ENCODE measurements at places on chromosomes 12 and 14.

DNA sequence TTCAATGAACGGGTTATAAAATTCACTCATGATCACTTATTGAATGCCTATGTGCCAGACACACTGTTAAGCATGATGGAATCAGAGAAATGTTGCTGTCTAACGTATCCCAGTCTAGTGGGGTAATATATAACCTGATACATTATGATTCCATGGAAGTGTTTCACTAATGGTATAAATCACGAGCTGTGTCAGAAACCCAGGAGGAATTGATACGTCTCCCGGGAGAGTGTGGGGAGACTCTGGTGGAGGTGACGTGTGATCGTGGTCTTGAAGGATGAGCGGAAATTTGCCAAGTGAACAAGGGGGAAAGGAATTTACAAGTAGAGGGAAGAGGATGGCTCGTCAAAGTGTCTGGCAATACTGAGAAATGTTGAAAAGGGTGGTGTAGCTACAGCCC lies 26.5 kb downstream of the MANSC1 start:
- DNase-seq: no peak

GRCh38 chr12:13812168-13812567 lies 169.2 kb downstream of the GRIN2B start:
- no peak for DNase-seq

GRCh38 chr12:90712671-90713070 lies 242.3 kb downstream of the CCER1 start:
- DNase-seq: no peak

DNA sequence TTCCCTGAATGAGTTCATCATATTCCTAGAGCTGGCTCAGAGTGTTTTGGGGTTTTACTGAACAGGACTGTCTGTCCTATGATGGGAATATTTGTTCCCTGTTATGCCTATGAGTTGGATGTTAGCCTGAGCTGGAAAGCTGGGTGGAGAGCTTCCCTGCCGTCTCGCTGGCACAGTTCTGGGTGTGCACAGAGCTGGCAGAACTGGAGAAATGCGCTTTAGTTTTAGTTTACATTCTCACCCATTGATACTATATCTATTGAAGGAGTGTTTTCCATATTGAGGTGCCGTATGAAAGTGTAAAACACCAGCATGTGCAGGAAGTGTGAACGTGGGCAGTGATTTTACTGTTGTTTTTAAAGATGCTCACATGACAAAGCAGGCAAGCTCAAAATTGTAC lies 462.3 kb downstream of the EGLN3 start:
- DNase-seq: no peak

DNA sequence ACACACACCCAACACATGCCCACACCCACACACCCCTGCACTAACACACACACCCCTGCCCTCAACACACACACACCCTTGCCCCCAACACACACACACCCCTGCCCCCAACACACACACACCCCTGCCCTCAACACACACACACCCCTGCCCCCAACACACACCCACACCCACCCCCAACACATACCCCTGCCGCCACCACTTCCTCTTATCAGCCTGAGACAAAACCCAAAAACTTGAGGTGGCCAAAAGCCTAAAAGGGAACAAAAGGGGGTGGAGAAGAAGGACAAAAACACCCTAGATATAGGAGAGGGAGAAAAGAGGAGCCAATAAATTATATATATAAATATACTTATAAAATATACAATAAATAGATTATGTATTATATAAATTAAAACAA lies 9.1 kb upstream of the DEGS2 start:
- DNase-seq: no peak
